ENCODE measurements at places on chromosomes 4 and X. TPM values are rescaled to one million over a fixed set of nuclear protein-coding genes. Genes with fewer than 3 reads are reported as not detected.

Gene SOWAHB
- under 0.01 TPM for total RNA-seq

Gene LUZP4
- not detected for total RNA-seq

Gene RNF128
- total RNA-seq: 0.72 TPM

Gene GNRHR
- not detected for total RNA-seq

Gene VCX
- not detected for total RNA-seq

Gene ZMAT1
- 0.29 TPM for total RNA-seq

Gene FHIP1A
- 4.4 TPM for total RNA-seq

Gene TIGD4
- 0.36 TPM for total RNA-seq

Gene HPGD
- total RNA-seq: not detected

Gene CXCL9
- total RNA-seq: not detected

Gene CENPI
- total RNA-seq: 4.4 TPM

Gene PARM1
- under 0.01 TPM for total RNA-seq

Gene OTUD5
- 31.2 TPM for total RNA-seq

Gene ADH1C
- 0.59 TPM for total RNA-seq

Gene LETM1
- 75.3 TPM for total RNA-seq

Gene TKTL2
- total RNA-seq: not detected

Gene RAB41
- total RNA-seq: not detected

Gene PAGE5
- not detected for total RNA-seq

Gene FGD1
- total RNA-seq: 9.1 TPM

Gene SMIM43
- 0.72 TPM for total RNA-seq

Gene GAGE13
- not detected for total RNA-seq

Gene AKAP4
- not detected for total RNA-seq

Gene MAGEC2
- total RNA-seq: not detected

Gene IGSF1
- total RNA-seq: 0.29 TPM

Gene DDX3X
- total RNA-seq: 160 TPM

Gene TXK
- 0.72 TPM for total RNA-seq

Gene NR0B1
- total RNA-seq: 0.59 TPM

Gene CFP
- total RNA-seq: 0.29 TPM

Gene IRF2
- 43.8 TPM for total RNA-seq

Gene EMCN
- total RNA-seq: not detected

Gene MAP7D2
- total RNA-seq: under 0.01 TPM
